ENCODE measurements at places on chromosomes 3 and 15. TPM values are rescaled to one million over a fixed set of nuclear protein-coding genes. Genes with fewer than 3 reads are reported as not detected.

The WDR49 gene
- 0.67 TPM for total RNA-seq

The LDHAL6B gene
- total RNA-seq = not detected

The SSUH2 gene
- total RNA-seq = not detected

The CSPG4 gene
- total RNA-seq = 2.9 TPM

The PLA2G4F gene
- total RNA-seq = 0.71 TPM
